ENCODE measurements at places on chromosomes 12 and 14. TPM values are rescaled to one million over a fixed set of nuclear protein-coding genes. Genes with fewer than 3 reads are reported as not detected.

DNA sequence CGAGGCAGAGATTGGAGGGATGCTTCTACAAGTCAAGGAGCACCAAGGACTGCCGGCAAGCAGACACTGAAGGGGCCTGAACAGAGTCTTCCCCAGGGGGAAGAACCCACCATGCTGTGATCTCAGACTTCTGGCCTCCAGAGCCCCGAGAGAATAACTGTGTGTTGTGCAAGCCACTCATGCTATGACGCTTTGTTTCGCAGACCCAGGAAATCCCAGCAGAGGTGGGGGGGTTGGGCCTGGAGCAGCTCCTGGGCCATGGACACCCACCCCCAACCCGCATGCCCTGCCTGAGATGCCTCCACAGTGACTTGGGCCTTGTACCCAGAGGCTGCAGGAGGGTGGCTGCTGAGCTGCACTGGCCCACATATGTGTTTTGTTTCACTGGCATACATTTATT is 31.2 kb downstream of the ARL6IP4 start:
- DNase-seq = no peak

GRCh38 chr12:29700761-29701481 is 82.8 kb downstream of the TMTC1 start:
- no peak for DNase-seq
- H3K4me3 ChIP-seq = no peak overlapping the region
- H3K27me3 ChIP-seq = no peaks in the 10 kb centered on the region
- peaks cover 19% of the 10 kb centered on the region for H3K4me1 ChIP-seq
- H3K36me3 ChIP-seq = no peaks in the 10 kb centered on the region

DNA sequence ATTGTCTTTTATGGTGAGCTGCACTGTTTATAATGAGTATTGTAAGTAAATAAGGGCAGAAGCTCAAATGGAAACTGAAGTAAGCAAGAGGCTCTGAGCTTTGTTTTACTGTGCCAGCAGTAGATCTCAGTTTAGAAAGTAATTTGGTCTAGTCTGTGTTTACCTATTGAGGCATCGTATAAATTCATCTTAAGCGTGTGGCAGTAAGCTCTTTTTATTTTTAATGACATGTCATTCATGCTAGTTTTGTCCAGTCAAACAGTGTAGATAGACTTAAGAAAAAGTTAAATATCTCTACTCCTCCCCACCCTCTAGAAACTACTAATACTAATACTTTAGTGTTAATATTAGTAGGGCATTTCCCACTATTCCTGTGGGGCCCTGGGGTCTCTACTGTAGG is 2.0 kb downstream of the ANO6 start:
- peaks cover 16% of the 10 kb centered on the region for H3K4me1 ChIP-seq
- H3K4me3 ChIP-seq = peak overlapping the region; percentile 96
- no peak for DNase-seq
- H3K27ac ChIP-seq = peak overlapping the region; percentile 94

GRCh38 chr14:102105369-102105768 is 18.5 kb upstream of the HSP90AA1 start:
- no peak overlapping the region for H3K27ac ChIP-seq
- H3K4me3 ChIP-seq = no peak overlapping the region
- DNase-seq = no peak
- H3K4me1 ChIP-seq = no peaks in the 10 kb centered on the region

DNA sequence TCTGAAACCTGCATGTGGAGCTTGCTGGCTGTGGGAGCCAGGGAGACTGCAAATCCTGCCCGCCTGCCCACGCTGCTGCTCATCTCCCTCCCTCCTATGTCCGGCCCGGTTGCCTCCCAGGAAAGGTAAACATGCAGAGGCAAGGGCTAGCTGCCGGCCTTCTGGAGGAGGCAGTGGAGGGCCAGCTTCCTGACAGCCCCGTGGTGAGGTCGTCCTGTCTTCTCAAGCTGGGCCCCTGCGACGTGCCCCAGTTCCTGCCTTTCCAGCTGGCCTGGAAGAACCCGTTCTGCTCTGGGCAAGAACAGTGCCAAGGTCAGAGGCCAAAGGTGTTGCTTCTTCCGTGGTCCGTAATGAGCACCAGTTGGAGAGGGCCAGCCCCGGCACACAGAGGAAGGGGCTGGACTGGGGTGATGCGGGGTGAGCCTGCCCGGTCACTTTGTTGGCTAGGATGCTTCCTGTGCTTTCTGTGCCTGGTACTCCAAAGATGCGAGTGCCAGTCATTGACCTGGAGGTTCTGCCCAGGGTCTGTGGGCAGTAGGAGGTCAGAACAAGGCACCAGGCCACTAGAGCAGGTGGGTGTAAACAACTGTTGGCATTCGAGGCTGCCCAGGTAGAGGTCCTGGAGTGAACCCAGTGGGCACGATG is 25.3 kb downstream of the TPCN1 start:
- H3K4me3 ChIP-seq = peak overlapping the region; percentile 35
- peak overlapping the region; percentile 83 for H3K27ac ChIP-seq
- no peaks in the 10 kb centered on the region for H3K36me3 ChIP-seq
- peaks cover 90% of the 10 kb centered on the region for H3K4me1 ChIP-seq
- DNase-seq = no peak
- H3K27me3 ChIP-seq = no peaks in the 10 kb centered on the region

The GPR162 gene
- 3.1 TPM for total RNA-seq

DNA sequence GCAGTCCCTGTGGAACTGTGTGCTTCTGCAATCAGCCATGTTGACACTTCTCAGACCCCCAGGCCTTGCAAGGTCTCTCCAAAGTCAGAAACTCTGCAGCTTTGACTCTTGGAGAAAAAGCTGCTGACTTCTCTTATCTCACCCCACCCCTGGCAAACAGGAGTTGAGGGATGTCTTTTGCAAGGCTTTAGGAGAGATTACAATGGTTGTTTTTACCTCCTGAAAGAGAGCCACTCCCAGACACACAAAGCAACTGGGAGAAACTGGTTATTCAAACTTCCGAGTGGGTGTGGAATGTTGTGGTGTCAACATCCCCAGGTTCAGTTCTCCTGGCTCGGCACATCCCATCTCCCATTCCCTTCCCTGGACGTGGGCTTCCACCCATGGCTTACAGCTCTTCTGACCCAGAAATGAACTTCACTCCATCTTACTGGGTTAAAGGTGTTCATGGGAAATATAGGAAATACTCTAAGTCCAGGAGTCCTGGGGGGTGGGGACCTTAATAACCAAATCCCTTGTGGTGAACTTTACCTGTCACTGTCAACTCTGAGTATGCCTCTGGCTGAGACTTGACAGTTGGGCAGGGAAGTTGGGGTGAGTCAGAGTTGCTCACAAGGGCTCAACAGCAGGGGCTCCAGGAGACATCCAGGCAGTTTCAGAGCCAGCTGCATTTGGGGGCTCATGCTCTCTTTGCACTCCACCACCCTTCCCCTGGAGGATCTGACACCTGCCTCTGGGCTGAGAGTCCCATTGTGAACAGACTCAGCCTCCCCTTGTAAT is 41.9 kb downstream of the CCDC177 start:
- no peaks in the 10 kb centered on the region for H3K4me1 ChIP-seq
- no peak for DNase-seq
- no peaks in the 10 kb centered on the region for H3K27me3 ChIP-seq
- no peak overlapping the region for H3K4me3 ChIP-seq
- H3K27ac ChIP-seq = no peak overlapping the region
- no peaks in the 10 kb centered on the region for H3K36me3 ChIP-seq

The CLEC1B gene
- not detected for total RNA-seq

- no peak overlapping the region for H3K4me3 ChIP-seq
- DNase-seq = no peak
- no peak overlapping the region for H3K27ac ChIP-seq
- no peaks in the 10 kb centered on the region for H3K4me1 ChIP-seq
Measured at GRCh38 chr12:68505970-68506369, 104.7 kb upstream of the RAP1B start.

GRCh38 chr14:39673270-39673711 is 241.1 kb upstream of the FBXO33 start:
- H3K27ac ChIP-seq = no peak overlapping the region
- no peaks in the 10 kb centered on the region for H3K36me3 ChIP-seq
- H3K27me3 ChIP-seq = no peaks in the 10 kb centered on the region

GRCh38 chr12:111881716-111882115 is 39.7 kb downstream of the MAPKAPK5 start:
- no peak overlapping the region for H3K4me3 ChIP-seq
- no peak for DNase-seq
- no peak overlapping the region for H3K27ac ChIP-seq
- H3K36me3 ChIP-seq = peaks cover 63% of the 10 kb centered on the region
- no peaks in the 10 kb centered on the region for H3K27me3 ChIP-seq
- H3K4me1 ChIP-seq = no peaks in the 10 kb centered on the region

The KRT82 gene
- not detected for total RNA-seq

DNA sequence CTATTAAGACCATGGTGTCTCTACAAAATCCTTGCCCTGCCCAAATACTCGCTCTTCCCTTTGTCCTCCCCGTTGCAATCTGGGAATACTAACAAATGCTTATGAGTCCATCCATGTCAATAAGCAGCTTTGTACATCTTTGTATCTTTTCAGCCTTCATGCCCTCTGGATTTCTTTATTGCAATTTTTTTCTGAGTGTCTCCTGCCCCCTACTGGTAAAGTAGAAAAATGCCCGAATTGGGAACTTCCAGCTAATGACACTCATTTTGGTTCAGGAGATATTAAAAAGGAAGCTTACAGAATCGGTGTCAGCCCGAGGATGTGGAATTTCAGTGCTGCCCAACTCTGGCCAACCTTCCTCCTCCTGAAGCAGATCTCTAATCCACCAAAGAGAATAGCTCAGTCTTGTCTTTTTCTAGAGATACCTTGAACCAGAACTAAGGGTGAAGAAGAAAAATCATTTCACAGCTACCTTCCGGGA is 46.0 kb downstream of the SH2B3 start:
- no peak for DNase-seq
- H3K36me3 ChIP-seq = peaks cover 58% of the 10 kb centered on the region
- no peak overlapping the region for H3K4me3 ChIP-seq
- peaks cover 7% of the 10 kb centered on the region for H3K4me1 ChIP-seq
- no peaks in the 10 kb centered on the region for H3K27me3 ChIP-seq

DNA sequence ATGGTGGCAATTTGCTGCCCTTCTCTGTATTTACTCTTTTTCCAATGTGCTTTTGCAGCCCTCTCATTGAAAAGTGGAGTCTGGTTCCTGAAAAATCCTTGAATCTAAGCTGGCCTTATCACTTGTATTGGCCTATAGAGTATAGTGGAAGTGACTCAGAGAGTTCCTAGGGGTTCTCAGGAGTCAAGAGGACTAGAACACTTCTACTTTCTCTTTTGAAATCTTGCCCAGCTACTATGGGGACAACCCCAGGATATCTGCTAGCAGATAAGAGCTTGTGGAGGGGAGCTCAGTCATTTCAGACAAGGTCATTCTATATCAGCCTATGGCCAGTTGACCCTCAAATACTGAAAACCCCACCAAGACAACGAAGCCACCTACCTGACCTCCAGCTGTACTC is 26.7 kb upstream of the WSCD2 start:
- H3K27me3 ChIP-seq = no peaks in the 10 kb centered on the region
- no peak overlapping the region for H3K4me3 ChIP-seq
- no peaks in the 10 kb centered on the region for H3K4me1 ChIP-seq
- no peak for DNase-seq
- H3K36me3 ChIP-seq = no peaks in the 10 kb centered on the region
- no peak overlapping the region for H3K27ac ChIP-seq

GRCh38 chr12:120314220-120314619 is 12.1 kb downstream of the SIRT4 start:
- H3K27me3 ChIP-seq = no peaks in the 10 kb centered on the region
- H3K4me3 ChIP-seq = no peak overlapping the region
- no peaks in the 10 kb centered on the region for H3K36me3 ChIP-seq
- DNase-seq = no peak

The INSM2 gene
- not detected for total RNA-seq

GRCh38 chr14:60647837-60648248 is 1.4 kb downstream of the SIX1 start:
- H3K36me3 ChIP-seq = no peaks in the 10 kb centered on the region
- peak overlapping the region; percentile 78 for H3K4me3 ChIP-seq
- peaks cover 45% of the 10 kb centered on the region for H3K27me3 ChIP-seq
- peak overlapping the region; percentile 16 for H3K27ac ChIP-seq
- H3K4me1 ChIP-seq = peaks cover 42% of the 10 kb centered on the region

GRCh38 chr14:72633551-72633950 is 260.4 kb downstream of the DPF3 start:
- no peaks in the 10 kb centered on the region for H3K27me3 ChIP-seq
- no peaks in the 10 kb centered on the region for H3K4me1 ChIP-seq
- no peaks in the 10 kb centered on the region for H3K36me3 ChIP-seq

The PTCSC3 gene
- total RNA-seq = not detected

DNA sequence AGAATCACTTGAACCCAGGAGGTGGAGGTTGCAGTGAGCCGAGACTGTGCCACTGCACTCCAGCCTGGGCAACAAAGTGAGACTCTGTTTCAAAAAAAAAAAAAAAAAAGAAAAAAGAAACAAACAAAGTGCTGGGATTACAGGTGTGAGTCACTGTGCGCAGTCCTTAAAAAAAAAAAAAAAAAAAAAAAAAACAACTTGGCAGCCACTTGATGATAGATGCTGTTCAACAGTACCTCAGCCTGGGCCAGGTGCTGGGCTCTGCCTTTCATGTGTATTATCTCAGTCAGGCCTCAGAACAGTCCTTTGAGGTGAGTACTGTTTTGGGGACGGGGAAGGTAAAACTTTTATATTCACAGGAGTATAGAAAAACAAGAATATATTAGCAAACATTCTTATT is 9.6 kb downstream of the ACADS start:
- H3K4me1 ChIP-seq = no peaks in the 10 kb centered on the region
- H3K27me3 ChIP-seq = no peaks in the 10 kb centered on the region
- H3K27ac ChIP-seq = no peak overlapping the region
- H3K36me3 ChIP-seq = no peaks in the 10 kb centered on the region

The GPRC5D gene
- total RNA-seq = not detected

- no peak overlapping the region for H3K4me3 ChIP-seq
- no peaks in the 10 kb centered on the region for H3K36me3 ChIP-seq
- no peaks in the 10 kb centered on the region for H3K27me3 ChIP-seq
- H3K4me1 ChIP-seq = no peaks in the 10 kb centered on the region
- H3K27ac ChIP-seq = no peak overlapping the region
Measured at GRCh38 chr14:65927931-65928356, 515.4 kb downstream of the FUT8 start.

GRCh38 chr14:101077481-101078074 is 174.1 kb upstream of the RTL1 start:
- peaks cover 16% of the 10 kb centered on the region for H3K4me1 ChIP-seq
- peak overlapping the region; percentile 27 for H3K4me3 ChIP-seq
- no peaks in the 10 kb centered on the region for H3K27me3 ChIP-seq
- no peak for DNase-seq

DNA sequence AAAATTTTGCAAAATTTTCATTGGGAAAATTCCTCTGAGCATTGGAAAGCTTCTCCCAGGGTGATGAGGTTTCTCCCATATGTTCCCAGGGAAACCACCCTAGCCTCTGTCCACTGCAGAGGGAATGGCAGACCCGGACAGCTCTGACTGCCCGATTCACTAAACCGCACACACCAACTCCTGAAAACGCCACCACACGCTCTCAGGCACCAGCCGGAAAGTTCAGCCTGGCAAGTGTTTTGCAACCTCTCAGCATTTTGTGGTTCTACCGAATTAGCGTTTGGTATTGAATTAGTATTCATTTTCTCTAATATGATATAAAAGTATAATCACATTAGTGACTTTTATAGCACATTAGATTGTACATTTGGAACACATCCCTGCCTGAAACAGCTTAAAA is 213.4 kb downstream of the PHETA1 start:
- H3K27ac ChIP-seq = no peak overlapping the region
- no peaks in the 10 kb centered on the region for H3K4me1 ChIP-seq
- no peak overlapping the region for H3K4me3 ChIP-seq
- DNase-seq = no peak
- H3K27me3 ChIP-seq = no peaks in the 10 kb centered on the region
- H3K36me3 ChIP-seq = no peaks in the 10 kb centered on the region

Measured in thoracic aorta (tissue), 2 donors.